ENCODE measurements at places on chromosomes 5 and 9.

- no peak for DNase-seq
These were observed 25.6 kb downstream of the FRMD3 start for GRCh38 chr9:83512621-83513020.

DNA sequence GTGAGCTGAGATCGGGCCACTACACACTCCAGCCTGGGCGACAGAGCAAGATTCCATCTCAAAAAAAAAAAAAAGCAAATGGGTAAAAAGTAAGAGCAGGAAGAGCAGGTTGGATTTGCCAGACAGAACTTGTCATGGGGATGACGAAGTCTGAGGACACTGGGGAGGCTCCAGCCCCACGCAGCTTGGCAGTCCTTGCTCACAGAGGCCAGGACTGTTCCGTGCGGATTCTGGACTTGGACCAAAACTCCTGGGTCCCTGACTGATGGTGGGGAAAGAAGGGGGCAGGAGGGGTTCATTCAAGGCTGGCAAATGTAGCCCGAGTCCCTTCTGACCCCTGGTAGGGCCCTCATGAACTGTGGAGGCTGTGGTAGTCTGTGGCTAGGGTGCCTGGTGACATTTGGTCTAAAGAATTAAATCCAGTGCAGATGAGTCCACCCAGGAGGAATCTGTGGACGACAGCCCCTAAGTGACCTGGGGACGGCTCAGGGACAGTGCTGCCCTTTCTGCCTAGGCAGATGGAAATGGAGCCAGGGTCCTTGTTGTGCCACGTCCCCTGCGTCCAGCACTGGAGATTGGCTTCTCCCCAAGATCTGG is 3.1 kb downstream of the FGD3 start:
- no peak for DNase-seq

- DNase-seq = peak; percentile 15
These were observed 26.0 kb downstream of the ERCC6L2 start for GRCh38 chr9:95901506-95901905.

DNA sequence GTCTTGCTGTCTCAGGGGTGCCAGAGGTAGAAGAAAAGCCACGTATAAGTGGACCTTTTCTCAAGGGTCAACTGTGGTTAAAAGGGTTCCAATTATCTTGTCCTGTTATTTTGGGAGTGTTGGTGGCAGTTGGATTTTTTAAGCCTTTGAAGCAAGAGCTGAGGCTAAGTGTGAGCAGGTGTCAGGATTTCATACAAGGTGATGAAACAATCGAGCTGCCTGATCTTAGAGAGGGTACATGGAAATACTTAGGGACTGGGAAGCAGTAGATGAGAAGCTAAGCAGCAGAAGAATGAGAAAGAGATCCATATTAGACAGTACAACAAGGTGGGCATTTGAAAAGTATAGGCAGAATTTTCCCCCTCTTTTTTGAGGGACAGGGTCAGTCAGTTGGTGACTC is 23.6 kb downstream of the FOCAD start:
- DNase-seq = no peak

GRCh38 chr5:2876183-2876582 is 124.7 kb upstream of the IRX2 start:
- DNase-seq = no peak

DNA sequence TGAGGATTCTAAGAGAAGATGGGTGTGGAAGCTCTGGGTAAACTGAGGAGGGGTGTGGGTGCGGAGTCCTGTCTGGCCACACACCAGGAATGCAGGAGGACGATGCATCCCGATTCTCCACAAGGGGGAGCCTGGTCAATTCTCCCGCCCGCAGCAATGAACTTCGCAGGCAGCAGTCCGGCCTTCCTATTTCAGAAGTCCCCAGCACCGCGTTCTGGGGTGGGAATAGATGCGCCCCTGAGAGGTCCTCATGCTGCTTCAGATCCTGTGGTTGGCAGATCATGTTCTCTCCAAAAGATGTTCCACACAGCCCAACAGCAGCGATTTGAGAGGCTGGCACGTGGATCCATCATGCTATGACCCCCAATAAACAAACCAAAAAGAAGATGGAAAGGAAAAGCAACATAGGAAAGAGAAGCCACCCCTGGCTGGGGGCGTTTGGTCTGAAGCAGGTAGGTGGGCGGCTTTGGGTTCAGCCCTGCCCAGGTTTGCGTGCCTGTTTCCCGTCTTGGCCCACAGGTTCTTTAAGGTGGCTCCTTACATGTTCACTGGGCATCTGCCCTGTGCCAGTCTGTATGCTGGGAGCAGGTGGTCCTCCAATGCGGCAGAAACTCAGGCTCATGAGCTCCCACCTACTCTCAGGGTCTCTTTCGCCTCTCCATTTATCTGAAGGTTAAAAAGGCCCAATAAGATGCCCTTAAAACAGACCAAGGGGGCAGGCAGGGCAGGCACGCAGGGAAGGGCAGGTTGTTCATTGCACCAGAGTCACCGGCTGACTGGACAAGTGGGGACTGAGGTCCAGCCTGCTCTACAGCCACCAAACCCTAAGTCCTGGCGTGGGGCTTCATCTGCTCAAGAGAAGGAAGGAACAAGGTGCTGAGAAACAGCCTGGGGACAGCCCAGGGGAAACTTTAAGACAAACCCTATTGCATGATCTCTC is 171.6 kb downstream of the PAX5 start:
- no peak for DNase-seq

DNA sequence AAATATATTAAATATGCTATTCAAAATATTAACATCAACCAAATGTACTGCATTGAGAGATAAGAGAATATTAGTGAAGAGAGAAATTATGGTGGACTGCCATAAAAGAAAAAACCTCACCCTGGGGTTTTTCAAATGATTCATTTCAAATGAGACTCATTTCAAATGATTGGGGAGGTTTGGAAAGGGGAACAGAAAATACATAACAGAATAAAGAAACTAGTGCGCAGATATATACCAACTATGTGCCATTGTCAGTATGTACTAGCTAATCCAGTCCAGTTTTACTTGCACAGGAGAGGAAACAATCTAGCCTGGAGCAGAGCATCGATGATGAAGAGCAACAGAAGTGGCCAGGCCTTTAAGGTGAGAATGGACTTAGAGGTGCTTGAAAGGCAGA is 651.6 kb upstream of the RORB start:
- DNase-seq = no peak

- no peak for DNase-seq
These were observed 382.3 kb downstream of the IRX2 start for GRCh38 chr5:2369178-2369577.

Measured in NCI-H1105 treated with DMSO at 0.1 percent for 48 hours (cell line).